Mesenteric fat pad (tissue), 1 donor: ENCODE measurements at places on chromosomes 12 and 14.

- DNase-seq = no peak
These were observed 15.8 kb downstream of the C12orf43 start for GRCh38 chr12:121000530-121000929.

DNA sequence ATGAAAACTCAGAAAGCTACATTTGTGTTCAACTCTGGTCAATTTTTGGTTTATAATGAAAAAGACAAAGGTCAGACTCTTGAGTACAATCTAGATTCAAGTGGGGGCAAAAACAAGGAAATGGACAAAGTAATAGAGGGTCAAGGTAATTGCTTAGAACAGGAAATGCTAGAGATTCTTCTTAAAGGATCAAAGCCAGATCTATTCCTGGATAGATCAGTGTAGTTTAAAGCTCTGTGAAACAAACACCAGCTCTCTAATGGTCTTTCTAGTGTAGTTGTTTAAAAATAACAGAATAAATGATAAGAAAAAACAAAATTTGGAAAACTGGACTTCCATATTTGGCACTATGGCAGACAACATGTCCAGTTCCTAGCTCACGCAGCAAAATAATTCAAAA lies 70.7 kb upstream of the SLC8A3 start:
- no peak for DNase-seq

DNA sequence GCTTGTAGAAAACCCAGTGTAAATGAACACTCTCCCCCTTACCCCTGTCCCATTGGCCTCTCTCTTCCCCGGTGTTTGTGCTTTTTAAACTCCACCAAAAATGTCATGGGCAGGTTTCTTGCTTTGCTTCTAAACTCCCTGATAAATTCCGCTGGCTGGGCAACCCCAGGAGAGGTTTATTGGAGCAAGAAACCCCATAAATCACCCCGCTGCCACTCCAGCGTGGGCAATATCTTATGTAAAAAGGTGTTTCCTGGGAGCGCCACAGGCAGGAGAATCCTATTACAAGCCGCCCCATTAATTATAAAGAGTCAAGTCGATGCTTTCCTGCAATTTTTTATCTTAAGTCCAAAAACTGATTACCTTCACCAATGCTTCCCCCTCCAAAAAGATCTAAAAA lies 22.8 kb downstream of the LHX5 start:
- no peak for DNase-seq

DNA sequence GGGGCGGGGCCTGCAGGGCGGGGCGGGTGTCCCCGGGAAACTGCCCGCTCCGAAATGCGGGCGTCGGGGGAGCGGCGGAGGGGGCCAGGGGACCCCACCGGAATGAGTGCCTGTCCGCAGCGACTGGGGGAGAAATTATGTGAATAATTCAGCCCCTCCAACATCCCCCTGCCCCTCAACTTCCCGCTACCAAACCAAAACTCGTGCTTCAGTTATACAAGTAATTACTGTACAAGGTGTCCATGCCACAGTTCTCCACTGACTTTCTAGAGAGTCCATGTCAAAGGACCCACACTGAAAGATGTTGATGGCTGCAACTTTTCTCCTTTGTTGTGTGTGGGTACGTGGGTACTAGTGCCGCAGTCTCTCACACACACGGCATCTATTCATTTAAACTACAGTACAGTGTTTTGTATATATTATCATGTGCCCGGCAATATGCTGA lies 414 bp upstream of the CDK17 start:
- DNase-seq = no peak
